ACHN (cell line): ENCODE measurements at places on chromosomes 13 and 19.

- DNase-seq, result peak; percentile 20
These were observed 52.0 kb downstream of the SLC7A1 start for GRCh38 chr13:29543230-29544215.

DNA sequence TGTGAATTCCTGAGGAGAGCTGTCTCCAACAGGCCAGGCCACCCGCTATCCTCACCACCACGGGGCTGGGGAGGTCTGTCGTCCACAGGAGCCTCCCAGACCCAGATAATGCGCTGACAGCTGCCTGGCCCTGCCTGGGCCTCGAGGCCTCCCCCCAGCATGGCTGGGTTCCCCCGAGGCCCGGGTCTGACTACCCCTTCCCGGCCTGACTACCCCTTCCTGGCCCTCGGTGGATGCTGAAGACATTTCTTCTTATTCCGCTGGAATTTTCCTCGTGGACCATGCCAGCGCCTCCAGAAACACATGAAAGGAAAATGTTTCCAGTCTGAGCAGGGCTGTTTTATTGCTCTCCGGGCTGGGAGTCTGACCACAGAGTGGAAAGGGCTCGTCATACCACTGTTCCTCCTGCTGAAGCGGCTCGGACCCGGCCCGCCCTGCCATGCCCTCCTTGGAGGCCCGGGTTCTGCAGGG, 16.8 kb upstream of the COMP start:
- no peak for DNase-seq

- DNase-seq, result peak; percentile 48
These were observed 56.7 kb downstream of the STARD13 start for GRCh38 chr13:33228648-33229445.

- DNase-seq, result no peak
These were observed 268.5 kb downstream of the MYO16 start for GRCh38 chr13:108897955-108898354.

- DNase-seq, result no peak
These were observed 37.8 kb downstream of the MBD3L2B start for GRCh38 chr19:6983448-6983847.
